Brain microvascular endothelial cell (primary cell): ENCODE measurements at places on chromosomes 2 and 18.

GRCh38 chr2:46079985-46080560, 217.1 kb upstream of the EPAS1 start:
- no peak for DNase-seq

- peak; percentile 87 for DNase-seq
These were observed 317.6 kb downstream of the TNS1 start for GRCh38 chr2:217685255-217685605.

DNA sequence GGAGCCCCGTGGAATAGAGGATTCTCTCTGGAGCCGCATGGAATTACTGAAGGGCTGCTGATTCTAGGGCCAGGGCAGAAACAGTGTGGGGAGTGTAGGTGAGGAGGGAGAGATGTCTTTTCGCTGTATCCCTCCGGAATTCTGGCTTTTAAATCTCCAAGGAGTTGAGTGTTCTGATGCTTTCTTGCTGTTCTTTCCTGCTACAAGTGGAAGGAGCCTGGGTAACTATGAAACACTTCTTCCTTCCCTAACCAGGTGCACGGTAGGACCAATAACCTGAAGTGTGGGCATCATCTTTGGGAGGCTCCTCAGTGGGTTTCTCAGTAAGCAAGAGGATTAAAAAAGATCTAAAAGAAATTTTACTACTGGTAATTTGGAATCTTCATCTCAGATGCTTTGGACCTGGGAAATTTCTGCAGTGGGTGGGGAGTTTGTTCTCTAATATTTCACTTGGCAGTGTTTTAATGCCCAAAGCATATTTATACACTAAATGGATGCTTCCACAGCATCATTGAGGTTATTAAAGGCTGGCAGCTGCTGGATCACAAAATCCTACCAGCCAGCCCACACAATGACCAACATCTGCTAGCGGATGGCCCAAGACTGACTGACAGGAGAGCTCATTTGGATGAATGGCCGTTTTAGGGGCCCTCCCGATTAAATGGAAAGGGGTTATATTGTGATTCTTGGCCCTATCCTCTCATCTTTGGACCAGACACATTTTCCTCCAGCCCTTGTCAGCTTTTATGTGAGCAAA, 2.1 kb downstream of the EML6 start:
- no peak for DNase-seq

DNA sequence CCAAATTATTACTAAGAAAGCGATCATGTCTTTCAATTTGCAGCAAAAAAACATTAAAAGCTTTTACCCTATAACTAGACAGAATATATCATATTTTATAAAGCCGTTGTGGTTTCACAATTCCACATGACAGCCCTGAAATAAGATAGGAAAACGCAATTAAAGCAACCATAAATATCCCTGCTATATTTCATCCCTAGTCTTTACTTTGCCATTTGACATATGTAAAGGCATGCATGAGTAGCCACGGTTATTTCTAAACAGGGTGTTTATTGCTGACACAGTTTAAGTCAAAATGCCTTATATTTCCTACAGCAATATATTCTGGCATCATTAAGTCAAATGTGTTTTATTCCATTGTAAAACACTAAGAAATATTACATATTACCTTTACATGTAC, 239.9 kb downstream of the DSEL start:
- no peak for DNase-seq

- peak; percentile 0 for DNase-seq
These were observed 1109.7 kb downstream of the SOCS6 start for GRCh38 chr18:71398531-71398930.

DNA sequence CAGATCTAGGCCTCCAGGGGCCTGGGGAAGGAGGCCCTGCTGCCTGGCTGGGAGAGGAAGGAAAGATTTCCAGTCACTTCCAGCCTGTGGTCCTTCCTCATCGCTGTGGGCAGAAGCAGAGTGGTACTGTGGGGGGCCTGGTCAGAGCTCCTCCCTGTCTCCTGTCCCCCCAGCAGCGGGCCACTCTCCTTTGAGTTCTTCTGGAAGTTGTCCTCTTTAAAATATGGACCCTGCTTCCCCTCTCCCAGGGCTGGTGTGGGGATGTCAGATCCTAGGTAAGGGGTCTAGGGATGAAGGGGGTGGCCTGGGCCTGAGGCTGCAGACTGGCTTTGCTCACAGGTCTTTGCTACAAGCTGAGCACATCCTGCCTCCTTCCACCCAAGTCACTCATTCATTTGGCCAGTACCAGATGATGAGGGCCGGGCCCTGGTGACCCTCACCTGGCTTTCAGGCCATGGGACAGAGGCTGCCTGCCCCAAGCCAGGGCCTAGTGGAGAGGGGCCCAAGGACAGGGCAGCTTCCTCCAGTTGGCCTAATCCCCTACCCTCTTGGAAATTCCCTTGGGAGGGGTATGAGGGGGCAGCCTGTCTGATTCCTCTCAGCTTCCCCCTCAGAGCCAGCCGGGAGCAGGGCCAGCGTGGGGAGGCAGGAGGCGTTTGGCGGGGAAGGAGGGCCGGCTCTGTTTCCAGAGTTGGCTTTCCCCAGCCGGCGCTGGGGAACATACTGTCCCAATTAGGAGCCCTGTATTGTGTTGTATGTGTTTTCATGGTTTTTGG, 231.9 kb downstream of the DYSF start:
- DNase-seq, result no peak

- peak; percentile 80 for DNase-seq
These were observed 85.3 kb downstream of the SPP2 start for GRCh38 chr2:234135750-234136221.
